DMS53 (cell line): ENCODE measurements at places on chromosomes 12 and 14.

- DNase-seq = no peak
Observed at GRCh38 chr14:87041290-87042020, 951.5 kb downstream of the GALC start.

DNA sequence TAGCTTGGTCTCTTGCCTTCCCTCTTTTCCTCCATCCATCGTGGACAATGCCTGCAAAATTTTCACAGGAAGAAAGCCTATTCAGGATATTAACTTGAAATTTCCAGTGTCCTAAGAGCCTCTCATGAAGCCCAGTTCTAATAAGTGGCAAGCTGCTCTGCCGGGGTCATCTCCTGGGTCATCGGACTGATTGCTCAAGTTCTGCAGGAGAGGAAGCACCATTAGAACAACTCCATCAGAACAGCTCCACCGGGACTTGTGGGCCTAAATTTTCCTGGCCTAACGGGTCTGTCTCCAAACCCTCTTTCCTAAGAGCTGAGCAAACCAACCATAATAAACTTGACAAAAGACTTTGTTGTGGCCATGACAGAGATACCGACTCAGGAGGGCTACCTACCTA, 13.9 kb downstream of the ERG28 start:
- DNase-seq = no peak

DNA sequence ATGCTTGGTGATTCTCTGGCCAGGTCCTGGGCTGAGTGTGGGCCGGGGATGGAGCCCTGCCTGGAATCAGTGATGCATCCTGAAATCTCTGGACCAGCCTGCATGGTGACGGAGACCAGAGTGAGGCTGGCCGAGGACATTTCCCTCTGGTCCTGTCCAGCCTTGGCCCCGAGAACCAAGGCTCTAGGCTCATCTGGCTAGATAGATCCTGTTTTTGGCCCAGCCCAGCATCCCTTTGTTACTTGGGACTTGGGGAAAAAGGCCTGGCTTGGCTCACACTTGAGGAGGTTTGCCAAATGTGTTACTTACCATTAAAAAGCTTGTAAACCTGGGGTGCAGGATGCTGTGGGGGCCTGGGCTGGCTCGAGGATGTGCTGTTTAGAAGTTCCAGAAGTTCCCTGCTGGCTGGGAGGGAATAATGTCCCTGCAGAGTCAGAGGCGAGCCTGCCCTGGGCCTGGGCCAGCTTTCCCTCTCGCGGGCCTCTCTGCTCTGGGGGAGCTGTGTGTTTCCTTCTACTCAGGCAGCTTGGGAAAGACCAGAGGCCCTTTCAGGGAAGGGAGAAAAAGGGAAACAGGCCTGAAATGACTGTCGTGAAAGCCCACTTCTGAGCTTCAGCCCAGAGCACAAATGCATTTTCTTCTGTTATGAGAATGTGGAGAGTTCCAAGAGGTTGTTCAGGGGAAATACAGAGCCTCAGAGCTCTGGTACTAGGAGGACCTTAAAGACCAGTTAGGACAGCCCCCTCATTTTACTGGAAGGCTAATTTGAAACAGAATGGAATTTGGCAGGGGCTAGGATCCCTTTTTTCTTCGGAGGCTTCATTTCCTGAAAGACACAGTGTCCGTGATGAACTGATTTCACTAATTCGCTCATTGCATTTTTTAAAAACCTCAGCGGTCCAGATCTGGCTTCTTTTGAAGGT, 47.2 kb upstream of the CTDSP2 start:
- DNase-seq = peak; percentile 71

GRCh38 chr12:58916921-58917511, 3.3 kb downstream of the LRIG3 start:
- peak; percentile 39 for DNase-seq

DNA sequence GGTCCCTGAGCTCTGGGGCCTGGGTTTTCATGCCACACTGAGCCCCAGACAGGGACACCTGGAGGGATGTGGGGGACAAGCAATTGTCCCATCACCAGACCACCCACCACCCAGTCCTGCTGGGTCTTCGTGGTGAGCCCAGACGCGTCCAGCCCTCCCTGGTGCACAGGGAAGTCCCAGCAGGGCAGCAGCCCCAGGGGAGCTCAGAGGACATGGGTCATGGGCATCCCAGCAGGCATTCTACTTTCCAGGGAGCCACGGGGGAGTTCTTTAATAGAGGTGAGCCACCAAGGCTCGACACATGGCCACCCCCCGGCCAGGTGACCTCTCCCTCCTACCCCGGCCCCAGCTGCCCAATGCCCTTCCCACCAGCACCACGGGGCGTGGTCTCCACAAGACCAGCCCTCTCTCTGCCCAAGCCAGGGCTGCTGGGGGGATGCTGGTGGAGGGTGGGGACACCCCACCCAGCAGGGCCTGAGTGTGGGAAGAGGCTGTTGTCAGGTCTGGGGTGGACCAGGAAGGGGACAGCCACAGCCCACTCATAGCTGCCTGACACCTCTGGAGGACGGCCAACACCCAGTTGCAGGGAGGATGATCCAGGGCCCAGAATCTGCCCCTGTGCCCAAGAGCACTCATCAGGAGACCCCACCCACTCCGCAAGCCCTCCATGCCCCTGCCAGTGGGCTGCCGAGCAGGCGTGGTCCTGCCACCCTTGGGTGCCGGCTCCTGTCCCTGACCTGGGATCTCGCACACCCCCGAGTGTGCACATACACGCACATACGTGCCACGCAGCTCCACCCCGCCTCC, 14.1 kb downstream of the AKT1 start:
- no peak for DNase-seq

DNA sequence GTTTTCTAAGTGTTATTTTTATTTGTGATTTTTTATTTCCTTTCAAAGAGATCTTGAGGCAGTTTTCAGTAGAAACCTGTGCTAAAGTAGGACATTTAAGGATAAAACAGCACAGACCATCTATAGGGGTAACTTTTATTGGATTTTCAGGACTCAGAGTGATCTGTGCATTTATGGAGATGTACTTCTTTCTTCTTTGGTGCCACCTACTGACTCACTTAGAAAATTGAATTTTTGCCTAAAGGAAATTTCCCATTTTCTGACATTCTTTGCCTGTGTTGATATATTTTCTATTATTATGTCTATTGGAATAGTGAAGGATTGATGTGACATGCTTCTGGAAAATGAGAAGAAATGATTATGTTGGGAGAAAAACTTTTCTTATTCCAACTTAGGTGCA, 113.0 kb downstream of the UNC79 start:
- peak; percentile 43 for DNase-seq

GRCh38 chr14:89093083-89093730, 268.8 kb downstream of the TTC8 start:
- no peak for DNase-seq

GRCh38 chr12:112837629-112838197, 46.2 kb downstream of the RPH3A start:
- DNase-seq = peak; percentile 72

DNA sequence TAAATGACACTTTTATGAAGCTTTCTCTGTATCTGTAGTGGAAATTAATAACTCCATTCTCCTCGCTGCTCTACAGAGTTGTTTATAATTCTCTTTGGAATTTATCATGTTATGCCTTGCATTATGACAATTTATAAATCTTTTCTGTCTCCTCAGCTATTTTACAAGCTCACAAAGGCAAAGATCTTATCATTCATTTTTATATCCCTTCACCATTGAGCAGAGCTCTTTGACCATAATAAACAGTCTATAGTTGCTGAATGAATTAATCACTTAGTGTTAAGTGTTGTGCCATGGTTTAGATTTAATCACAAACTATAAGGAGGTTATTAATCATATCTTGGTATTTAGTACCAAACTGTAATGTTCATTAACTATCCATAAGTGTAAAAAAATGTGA, 126.4 kb downstream of the NAV3 start:
- DNase-seq = no peak

DNA sequence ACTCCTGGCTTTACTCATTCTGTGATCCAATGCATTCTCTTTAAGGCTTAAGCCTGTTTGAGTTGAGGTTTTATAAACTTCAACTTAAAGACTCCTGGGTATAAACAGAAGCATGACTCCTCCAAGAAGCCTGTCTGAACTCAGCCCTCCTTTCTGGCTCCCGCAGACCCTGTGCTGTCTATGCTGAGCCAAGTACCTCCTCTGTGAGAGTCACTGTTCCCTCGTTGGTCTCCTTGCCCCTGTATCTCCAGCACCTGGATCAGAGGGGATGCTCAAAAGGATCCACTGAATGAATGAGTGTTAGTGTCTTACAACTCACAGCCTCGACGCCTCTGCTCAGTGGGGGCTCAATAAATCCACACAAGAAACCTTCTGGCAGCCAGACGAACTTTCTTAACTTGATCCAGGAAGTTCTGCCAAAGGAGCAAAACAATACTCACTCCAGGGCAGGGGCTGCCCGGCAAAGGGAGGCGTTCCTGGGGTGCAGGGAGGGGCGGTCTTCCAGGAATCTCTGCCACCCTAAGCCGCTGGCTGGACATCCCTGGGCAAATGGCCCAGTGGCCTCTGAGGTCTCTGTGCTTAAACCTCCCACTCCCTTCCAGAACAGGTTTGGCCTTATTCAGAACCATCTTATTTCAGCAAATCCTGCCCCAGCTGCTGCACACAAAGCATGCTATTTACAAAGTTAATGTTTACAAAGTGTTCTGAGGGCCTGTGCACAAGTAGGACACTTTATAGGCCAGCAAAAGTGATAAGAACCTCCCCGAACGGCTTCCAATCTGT, 32.9 kb downstream of the MAP1LC3B2 start:
- peak; percentile 74 for DNase-seq

DNA sequence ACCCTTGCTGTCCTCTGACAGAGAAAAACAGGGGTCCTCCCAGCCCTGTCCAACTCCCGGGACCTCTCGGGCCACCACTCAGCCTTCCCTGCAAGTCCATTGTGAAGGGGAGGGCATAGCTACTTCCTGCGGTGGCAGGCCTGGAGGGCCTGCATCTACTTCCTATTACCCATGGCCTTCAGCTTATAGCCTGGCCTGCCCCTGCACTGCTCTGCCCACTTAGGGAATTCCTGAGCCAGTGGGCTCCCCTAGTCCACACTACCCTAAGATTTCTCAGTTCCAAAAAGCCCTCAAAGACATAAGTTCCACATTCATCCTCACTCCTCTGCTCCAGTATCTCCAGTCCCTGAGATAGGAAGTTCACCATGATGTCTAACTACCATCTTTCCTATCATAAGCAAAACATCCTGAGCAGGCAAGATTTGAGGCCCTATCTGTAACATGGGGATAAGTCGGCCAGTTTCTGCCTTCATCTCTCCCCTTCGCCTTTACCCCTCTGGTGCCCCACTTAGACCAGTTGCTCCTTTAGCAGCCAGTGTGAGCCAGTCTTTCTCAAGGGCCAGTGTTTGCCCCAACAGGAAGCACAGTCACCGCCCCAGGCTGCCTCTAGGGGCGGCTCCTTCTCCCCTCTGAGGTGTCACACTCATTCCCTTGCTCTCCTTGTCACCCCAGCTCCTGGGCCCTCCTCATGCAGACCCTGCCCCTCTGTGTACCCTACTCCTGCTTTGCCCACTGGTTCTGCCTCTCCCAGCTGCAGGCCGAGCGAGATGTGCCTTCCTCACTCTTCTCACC, 10.9 kb downstream of the HDAC7 start:
- DNase-seq = peak; percentile 76

DNA sequence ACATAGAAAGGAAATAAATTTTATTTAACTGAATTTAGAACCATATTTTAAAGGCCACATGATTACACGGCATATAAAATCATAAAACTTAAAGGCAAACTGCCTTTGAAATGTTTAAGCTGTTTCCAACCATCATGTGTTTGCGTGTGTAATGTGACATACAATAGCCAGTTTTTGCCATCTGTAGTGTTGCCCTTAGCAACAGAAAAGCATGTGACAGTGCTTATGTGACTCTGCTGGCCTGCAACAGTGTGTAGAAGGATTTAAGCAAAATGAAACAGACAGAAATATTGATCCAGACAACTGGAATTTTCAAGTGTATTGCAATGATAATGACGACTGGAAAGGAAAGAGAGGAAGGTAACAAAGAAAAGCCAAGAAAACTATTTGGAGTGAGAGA, 49.5 kb downstream of the TSPAN19 start:
- DNase-seq = peak; percentile 81

- no peak for DNase-seq
Observed at GRCh38 chr14:89013698-89014568, 189.5 kb downstream of the TTC8 start.

DNA sequence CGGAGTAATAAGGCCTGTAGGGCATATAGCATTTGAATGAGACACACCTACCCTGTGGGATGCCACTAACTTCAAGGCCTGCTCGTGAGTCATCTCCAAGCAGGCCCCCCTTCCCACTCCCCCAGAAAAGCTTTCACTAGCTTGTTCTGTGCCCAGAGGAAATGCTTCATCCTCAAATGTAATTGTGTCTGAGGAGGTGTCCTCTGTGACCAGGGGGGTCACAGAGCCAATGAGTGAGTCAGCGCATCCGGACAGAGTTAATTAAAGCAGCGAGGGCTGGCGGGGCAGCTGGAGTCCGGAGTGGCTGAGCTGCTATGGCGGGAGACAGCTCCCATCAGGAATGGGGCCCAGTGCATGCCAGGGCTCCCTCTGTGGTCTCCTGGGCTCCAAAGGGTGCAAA, 27.0 kb upstream of the ESRRB start:
- no peak for DNase-seq
